ENCODE measurements at places on chromosomes 13 and 19.

- no peak for DNase-seq
Observed at GRCh38 chr13:30561511-30561910, 56.2 kb upstream of the USPL1 start.

DNA sequence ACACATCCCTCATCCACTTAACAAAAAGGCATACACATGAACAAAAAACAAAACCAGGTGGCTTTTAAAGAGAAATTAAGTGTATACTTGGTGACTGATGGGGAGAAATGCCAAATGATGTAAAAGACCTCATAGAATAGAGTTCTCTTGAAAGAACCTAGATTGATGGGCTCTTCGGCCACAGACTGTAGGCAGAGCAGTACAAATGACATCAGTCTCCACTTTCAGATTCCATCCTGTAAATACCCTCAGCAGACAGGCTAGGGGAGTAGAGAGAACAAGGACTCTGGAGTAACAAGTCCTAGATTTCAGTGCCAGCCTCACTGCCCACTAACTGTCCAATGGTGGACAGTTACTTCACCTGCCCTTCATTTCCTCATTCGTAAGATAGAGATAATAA, 203.8 kb downstream of the MZT1 start:
- no peak for DNase-seq

DNA sequence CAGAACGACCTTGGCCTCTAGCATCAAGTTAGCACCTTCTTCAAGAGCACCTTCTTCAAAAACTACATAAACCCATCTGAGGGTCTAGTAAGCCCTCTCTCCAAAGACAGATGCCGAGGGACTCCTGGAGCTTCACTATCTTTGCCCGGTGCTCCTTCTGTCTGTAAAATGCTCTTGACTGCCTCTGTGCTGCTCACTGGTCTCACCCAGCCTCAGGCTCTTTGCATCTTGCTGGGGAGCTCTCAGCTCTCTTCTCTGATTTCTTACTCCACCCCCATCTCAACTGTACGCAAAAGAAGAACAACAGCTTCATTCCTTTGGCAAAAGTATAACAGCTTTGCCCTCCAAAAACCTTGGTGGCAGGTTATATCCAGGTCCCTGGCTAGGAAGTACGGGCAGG, 404.2 kb downstream of the KLF12 start:
- DNase-seq, result no peak

DNA sequence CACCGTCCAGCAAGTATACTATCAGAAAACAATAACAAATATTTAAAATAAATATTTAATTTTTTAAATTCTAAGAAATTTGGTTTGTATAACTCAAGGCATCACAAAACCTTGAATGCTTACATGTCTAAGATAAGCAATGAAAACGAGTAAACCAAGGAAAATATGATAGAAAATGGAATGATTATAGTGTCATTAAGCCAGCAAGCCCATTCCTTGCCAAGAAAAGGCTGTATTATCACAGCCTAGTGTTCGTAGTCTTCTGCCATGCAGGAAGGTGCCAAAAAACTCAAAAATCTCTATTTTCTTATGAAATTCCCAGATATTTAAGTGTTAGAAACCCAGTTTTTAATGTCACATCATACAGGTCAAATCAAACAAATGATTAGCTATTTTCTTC, 136.4 kb downstream of the STOML3 start:
- no peak for DNase-seq

GRCh38 chr19:18814063-18814462, 17.7 kb upstream of the UPF1 start:
- DNase-seq, result no peak

GRCh38 chr13:52447815-52448552, 2.5 kb downstream of the VPS36 start:
- DNase-seq, result no peak

- DNase-seq, result no peak
Observed at GRCh38 chr19:34633802-34634201, 43.2 kb downstream of the SCGB2B2 start.

GRCh38 chr13:30857018-30857417, 49.1 kb upstream of the MEDAG start:
- no peak for DNase-seq

GRCh38 chr19:45975306-45976070, 1.8 kb upstream of the NOVA2 start:
- DNase-seq, result no peak

- DNase-seq, result no peak
Observed at GRCh38 chr13:89150362-89150761, 1479.2 kb downstream of the SLITRK5 start.

GRCh38 chr19:32222556-32222955, 122.9 kb upstream of the ZNF507 start:
- DNase-seq, result no peak

GRCh38 chr19:44772959-44773358, 4.7 kb upstream of the CBLC start:
- no peak for DNase-seq

GRCh38 chr13:22926748-22927400, 253.9 kb upstream of the SGCG start:
- DNase-seq, result no peak

- DNase-seq, result no peak
Observed at GRCh38 chr13:109697936-109698335, 88.4 kb downstream of the IRS2 start.

GRCh38 chr13:26185720-26186117, 36.4 kb downstream of the RNF6 start:
- DNase-seq, result no peak

GRCh38 chr13:73168226-73168952, 109.6 kb downstream of the KLF5 start:
- DNase-seq, result no peak

DNA sequence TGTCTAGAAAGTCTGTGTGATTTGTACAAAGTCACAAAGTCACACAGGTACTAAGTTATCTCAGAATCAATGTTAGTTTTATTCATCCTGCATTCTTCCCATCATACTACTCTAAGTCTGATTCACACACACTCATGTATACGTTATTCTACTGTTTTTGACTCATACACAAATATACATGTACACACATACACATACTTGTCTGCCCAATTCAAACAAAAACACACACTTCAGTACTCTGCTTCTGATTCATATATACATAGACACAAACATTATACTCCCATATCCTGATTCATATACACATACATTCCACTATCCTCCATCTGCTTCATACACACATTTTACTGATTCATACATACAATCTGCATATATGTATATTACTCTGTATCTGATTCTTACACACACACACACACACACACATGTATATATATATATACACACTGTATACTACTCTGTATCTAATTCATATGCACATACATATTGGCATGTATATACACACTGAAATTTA, 69.3 kb downstream of the KLF12 start:
- no peak for DNase-seq

DNA sequence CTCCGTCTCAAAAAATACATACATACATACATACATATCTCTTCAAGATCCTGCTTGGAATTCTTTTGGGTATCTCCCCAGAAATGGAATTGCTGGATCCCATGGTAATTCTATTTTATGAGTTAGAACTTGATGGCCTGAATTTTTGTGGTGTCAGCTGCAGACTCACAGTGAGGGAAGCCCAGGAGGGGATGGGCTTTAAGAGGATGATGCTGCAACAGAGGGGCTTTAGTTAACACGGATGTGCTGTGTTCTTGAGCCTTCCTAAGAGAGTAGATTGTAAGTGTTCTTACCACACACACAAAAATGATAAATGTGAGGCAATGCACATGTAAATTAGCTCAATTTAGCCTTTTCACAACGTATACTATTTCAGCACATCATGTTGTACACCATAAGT, 31.8 kb downstream of the CACNG6 start:
- no peak for DNase-seq

DNA sequence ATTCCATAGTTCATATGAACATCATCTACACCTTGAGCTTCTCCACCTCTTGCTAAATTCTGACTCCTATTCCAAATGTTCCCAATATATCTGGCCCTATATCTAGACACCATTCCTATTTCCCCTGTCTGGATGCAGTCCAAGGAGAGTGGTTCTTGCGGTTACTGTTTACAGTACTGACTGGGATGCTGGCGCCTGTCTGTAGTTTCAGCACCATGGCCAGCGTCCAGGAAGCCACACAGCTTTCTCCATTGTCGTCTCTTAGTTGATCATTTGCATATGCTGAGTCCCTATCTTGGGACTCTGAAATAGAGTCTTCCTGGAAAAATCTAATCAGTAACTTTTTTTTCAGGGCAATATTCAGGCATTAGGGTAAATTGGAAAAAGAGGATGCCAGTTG, 14.9 kb downstream of the LAIR2 start:
- DNase-seq, result peak; percentile 49

- DNase-seq, result no peak
Observed at GRCh38 chr19:18097993-18098890, 664 bp downstream of the MAST3 start.

- DNase-seq, result no peak
Observed at GRCh38 chr19:30428844-30429243, 56.7 kb downstream of the ZNF536 start.

DNA sequence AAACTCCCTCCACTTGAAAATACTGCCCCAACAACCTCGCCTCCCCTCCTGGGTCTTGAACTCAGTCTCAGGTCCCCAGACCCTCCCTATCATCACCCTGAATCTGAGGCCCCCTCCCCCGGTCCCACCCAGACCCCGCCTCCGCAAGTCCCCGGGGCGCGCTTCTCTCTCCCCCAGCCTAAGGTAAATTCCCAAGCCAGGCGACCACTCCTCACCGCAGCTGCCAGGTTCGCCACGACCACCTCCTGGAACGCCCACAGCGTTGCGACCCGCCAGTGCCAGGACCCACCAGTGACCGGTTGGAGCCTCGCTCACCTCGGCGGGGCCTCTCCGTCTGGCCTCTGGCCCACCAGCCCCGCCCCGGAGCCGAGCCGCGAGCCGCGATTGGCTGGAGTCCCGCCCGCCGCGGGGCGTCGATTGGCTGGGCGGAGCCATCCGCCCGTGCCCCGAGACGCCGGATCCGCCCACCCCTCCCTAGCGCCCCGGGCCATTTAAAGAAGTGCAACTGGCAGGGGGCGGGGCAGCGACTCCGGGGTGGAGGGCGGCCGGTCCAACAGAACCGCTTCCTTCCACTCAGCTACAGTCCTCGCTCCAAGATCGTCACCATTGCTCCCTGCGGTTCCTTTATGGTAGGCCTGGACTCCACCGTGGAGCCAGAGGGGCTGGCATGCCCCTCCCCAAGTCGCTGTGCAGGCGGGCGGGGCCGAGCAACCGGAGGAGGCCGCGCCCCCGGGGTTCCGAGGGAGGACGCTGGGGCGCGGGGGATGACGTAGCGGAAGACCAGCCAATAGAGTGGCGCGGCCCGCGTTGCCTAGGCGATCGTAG, at the start of gene SERTAD3:
TSS of gene SERTAD3 (minus strand) at position 336 of the 825 bp plus-strand sequence. CDS start 2,255 bp downstream, outside the sequence.
- peak; percentile 96 for DNase-seq

- DNase-seq, result no peak
Observed at GRCh38 chr19:15265850-15266248, 33.6 kb upstream of the EPHX3 start.

DNA sequence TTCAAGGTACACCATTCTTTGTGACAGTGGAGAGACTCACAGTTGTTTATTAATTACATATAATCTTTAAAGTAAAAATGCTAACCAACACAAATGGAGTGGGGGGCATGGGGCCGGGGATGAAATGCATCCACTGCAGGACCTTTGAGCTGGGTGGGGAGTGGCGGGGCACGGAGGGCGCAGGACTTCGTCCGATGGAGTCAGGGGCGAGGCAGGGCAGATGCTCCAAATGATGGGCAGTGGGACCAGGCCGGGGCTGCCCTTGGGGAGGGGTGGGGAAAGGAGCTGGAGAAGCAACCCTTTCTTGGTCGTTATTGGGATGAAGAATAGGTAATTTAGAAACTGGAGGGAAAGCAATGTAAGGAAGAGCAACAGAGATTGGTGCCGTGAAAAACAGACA, 220.0 kb downstream of the TEX29 start:
- DNase-seq, result no peak

GRCh38 chr13:50531917-50532899, 311.3 kb downstream of the DLEU7 start:
- no peak for DNase-seq

GRCh38 chr13:48275507-48275906, 28.0 kb upstream of the RB1 start:
- no peak for DNase-seq

GRCh38 chr13:111253365-111253872, 67.0 kb upstream of the TEX29 start:
- no peak for DNase-seq

DNA sequence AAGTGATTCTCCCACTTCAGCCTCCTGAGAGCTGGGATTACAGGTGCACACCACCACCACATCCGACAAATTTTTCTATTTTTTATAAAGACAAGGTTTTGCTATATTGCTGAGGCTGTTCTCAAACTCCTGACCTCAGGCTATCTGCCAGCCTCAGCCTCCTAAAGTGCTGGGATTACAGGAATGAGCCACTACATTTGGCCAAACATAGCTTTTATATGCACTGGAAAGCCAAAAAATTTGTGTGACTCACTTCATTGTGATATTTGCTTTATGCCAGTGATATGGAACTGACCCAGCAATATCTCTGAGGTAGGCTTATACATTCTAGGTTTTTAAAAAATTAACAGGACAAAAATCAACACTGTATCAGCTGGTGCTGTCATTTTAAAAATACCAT, 26.8 kb upstream of the ACOD1 start:
- DNase-seq, result no peak

- DNase-seq, result no peak
Observed at GRCh38 chr19:51771376-51772130, 10.6 kb downstream of the FPR2 start.

DNA sequence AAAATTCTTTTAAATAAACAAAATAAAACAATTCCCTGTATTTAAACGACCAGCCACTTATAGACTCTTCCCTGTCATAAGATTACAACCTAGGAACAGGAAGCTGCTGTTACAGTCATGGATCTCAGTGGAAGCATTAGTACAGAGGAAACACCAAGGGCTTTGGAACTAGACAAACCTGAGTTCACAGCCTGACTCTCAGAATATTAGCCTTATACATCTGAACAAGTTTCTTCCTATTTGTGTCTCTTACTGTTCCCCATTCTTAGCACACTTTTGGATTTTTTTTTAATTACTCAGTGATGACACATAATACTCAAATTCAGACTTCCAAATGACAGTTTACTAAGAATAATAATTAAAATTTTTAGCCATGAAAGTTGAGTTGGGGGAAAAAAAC, 46.1 kb downstream of the ZDHHC20 start:
- no peak for DNase-seq

DNA sequence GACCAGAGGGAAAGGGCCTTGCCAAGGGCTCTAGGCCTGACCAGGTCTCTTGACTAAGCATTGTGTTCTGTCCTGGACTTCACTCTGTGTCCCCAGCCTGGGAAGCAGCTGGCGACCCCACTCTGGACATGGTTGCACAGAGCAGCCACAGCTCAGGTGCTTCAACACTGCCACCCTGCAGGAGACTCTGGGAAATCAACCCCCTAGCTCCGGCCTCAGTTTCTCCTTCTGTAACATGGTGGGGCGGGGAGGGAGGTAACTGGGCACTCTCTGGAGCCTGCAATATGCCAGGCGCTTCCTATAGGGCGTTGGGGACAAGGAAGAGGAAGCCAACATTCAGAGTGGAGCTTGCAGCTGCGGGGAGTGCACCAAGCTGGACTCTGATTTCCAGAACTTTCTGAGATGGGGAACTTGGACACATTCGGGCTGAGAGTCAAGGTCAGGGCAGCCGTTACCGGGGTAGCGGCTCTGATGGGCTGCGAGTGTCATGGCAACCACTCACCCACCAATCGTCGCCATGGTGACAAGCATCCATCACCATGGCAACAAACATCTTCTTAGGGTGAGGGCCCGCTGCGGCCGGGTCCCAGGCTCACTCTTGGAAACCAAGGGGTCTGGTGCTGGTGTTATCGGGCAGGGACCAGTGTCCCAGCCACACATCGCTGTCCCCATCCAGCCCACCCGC, 12.8 kb downstream of the F2RL3 start:
- no peak for DNase-seq

- DNase-seq, result no peak
Observed at GRCh38 chr13:33201659-33202058, 83.9 kb downstream of the STARD13 start.

Data from CD4-positive, alpha-beta T cell treated with Interleukin-2 at 100 ng/mL for 4 hours (primary cell).